Epithelial cell of proximal tubule (primary cell): ENCODE measurements at places on chromosomes 3 and 15. TPM values are rescaled to one million over a fixed set of nuclear protein-coding genes. Genes with fewer than 3 reads are reported as not detected.

IMPG2 gene
- under 0.01 TPM in 2 replicates for total RNA-seq

GLDN gene
- not detected in 2 replicates for total RNA-seq

AP3B2 gene
- under 0.01 and 0.07 TPM in 2 replicates for total RNA-seq

TMEM207 gene
- not detected in 2 replicates for total RNA-seq

SLC35G2 gene
- 6.8 and 7.6 TPM in 2 replicates for total RNA-seq

RNU5B-1 gene
- not detected in 2 replicates for total RNA-seq

FBXL22 gene
- total RNA-seq: not detected in 2 replicates

CCDC54 gene
- total RNA-seq: not detected in 2 replicates

HRG gene
- total RNA-seq: not detected in 2 replicates

SCN11A gene
- not detected in 2 replicates for total RNA-seq

RAB8B gene
- 20.9 and 27.0 TPM in 2 replicates for total RNA-seq

ATP10A gene
- 13.0 and 13.2 TPM in 2 replicates for total RNA-seq

ZNF774 gene
- total RNA-seq: 1.1 and 5.9 TPM in 2 replicates

MAN2A2 gene
- total RNA-seq: 19.8 and 25.3 TPM in 2 replicates

CLDN11 gene
- 33.7 and 61.0 TPM in 2 replicates for total RNA-seq

INSYN1 gene
- total RNA-seq: under 0.01 and 2.0 TPM in 2 replicates

RASGRP1 gene
- total RNA-seq: 0.43 and 3.5 TPM in 2 replicates

RAD51 gene
- total RNA-seq: 19.5 and 20.8 TPM in 2 replicates

ZCWPW2 gene
- total RNA-seq: 0.58 TPM in 1 of 2 replicates, not detected in the other

GOLGA6C gene
- not detected in 2 replicates for total RNA-seq

CTXN2 gene
- not detected in 2 replicates for total RNA-seq

ACOX2 gene
- total RNA-seq: 0.51 and 1.7 TPM in 2 replicates

MNS1 gene
- total RNA-seq: 3.1 and 4.8 TPM in 2 replicates

SLC9C1 gene
- total RNA-seq: not detected in 2 replicates

KY gene
- under 0.01 TPM in 1 of 2 replicates, not detected in the other for total RNA-seq

CAMP gene
- not detected in 2 replicates for total RNA-seq

TRNT1 gene
- 16.9 and 21.2 TPM in 2 replicates for total RNA-seq

PLSCR5 gene
- total RNA-seq: not detected in 2 replicates

FRMD5 gene
- total RNA-seq: 3.0 TPM in 2 replicates

ZBBX gene
- 0.06 TPM in 1 of 2 replicates, not detected in the other for total RNA-seq

APOD gene
- not detected in 2 replicates for total RNA-seq

ATP2C1 gene
- 72.6 and 104 TPM in 2 replicates for total RNA-seq

ACTRT3 gene
- total RNA-seq: 2.6 and 3.8 TPM in 2 replicates

SERPINI2 gene
- total RNA-seq: not detected in 2 replicates

NISCH gene
- 27.8 and 40.8 TPM in 2 replicates for total RNA-seq

GNAT1 gene
- total RNA-seq: not detected in 2 replicates

ZDHHC3 gene
- total RNA-seq: 38.9 and 65.8 TPM in 2 replicates

HAPLN3 gene
- 21.9 and 25.3 TPM in 2 replicates for total RNA-seq

SPINK8 gene
- not detected in 2 replicates for total RNA-seq

MCTP2 gene
- 5.0 and 7.5 TPM in 2 replicates for total RNA-seq

PLCL2 gene
- total RNA-seq: 2.8 and 3.5 TPM in 2 replicates

HCN4 gene
- 0.14 and 0.17 TPM in 2 replicates for total RNA-seq

CP gene
- not detected in 2 replicates for total RNA-seq

RPL4 gene
- 2,957 and 5,028 TPM in 2 replicates for total RNA-seq

THSD4 gene
- total RNA-seq: 23.9 and 73.5 TPM in 2 replicates

TJP1 gene
- 78.6 and 106 TPM in 2 replicates for total RNA-seq
